ENCODE measurements at places on chromosomes 16 and 17. TPM values are rescaled to one million over a fixed set of nuclear protein-coding genes. Genes with fewer than 3 reads are reported as not detected.

GRCh38 chr16:88084881-88085280 lies 133.6 kb downstream of the BANP start:
- DNase-seq: no peak

GRCh38 chr17:42642336-42642735 lies 16.7 kb upstream of the TUBG2 start:
- DNase-seq: no peak

DNA sequence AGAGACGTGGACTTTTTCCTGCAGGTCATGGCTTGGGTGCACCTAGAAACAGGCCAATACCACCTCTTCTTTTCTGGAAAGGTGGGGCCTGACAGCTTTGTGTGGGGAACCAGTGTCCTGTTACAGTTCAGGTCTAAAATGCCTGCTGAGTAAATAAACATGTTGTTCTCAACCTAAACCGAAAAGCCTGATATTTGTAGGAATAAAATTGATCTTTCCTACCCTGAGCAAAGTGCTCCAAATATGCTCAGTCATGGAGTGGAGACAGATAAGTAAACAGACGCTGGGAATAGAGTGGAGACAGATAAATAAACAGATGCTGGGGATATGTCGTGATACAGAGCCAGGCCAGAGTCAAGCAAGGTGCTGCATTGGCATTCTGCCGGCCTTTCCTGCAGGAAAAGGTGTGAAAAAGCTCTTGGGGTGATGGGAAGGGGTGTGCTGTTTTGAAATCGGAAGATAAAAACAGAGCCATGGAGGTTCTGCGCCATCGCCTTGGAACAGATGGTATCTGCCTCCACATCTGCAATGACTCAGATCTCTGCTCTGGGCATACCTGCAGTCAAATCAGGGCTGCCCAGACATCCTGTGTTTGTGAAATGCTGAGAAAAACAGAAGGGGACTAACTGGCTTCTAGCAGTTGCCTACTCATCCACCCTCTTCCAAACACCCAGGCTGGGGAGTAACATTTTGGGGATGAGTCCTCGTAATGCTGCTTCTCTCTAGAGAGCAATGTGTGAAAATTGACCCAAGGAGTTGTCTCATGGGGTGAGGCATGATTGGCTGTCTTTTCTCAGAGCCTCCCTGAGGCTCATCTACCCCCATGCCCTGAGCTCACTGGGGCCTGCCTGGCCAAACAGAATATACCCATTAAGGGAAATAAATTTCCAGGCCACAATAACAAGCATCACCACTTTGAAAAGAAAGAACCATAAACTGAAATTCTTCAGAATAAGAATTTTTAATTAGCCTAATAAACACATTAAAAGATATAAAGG lies 16.8 kb upstream of the TRPV2 start:
- DNase-seq: no peak

GRCh38 chr16:25370541-25370940 lies 112.9 kb upstream of the ZKSCAN2 start:
- DNase-seq: no peak

DNA sequence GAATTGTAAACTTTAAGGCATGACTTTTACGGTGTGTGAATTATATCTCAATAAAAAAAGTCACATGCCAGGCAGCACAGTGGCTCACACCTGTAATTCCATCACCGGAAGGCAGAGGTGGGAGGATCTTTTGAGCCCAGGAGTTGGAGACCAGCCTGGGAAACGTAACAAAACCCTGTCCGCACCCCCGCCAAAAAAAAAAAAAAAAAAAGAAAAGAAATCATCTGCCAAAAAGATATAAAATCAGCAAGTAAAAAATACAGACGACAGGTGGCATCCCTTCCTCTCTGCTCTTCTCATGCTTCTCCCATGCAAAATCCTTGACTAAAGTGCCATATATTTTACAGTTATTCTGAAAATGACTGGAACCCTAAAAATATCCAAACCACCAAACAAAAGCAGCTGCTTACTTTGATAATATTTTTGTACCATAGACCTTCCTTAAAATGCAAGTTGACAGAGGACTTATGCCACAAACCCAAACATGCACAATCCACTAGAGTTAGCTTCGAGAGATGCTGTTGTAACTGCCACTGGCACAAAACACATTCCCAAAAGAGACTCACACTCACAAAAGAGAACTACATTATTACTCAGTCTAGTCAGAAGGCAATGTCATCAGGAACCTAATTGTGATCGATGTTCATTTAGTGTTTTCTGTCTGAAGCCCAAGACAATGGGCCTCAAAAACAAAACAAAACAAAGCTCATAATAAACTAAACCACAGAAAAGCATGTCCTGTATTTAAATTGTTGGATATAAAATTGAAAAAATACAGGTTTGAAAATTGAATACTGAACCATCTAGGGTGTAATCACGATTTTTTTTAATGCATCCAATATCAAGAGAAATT lies 2.4 kb downstream of the CRLF3 start:
- DNase-seq: no peak

DNA sequence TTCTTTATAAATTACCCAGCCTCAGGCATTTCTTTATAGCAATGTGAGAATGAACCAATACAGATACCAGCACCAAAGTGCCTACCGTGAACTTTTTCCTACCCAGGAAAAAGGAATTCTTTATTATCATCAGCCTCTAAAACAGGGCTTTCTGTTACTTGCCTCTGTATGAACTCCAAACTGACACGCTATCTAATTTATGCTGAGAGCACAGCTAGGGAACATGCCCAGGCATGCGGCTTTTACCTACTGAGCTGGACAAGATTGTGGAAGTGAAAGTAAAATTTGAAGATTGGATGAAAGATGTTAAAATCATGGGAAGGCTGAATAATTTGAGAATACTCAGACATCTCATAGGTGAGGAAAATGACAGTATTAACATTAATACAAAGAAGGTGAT lies 24.4 kb upstream of the ADCY9 start:
- no peak for DNase-seq

GRCh38 chr17:50872710-50873424 lies 6.7 kb upstream of the TOB1 start:
- DNase-seq: peak; percentile 47

DNA sequence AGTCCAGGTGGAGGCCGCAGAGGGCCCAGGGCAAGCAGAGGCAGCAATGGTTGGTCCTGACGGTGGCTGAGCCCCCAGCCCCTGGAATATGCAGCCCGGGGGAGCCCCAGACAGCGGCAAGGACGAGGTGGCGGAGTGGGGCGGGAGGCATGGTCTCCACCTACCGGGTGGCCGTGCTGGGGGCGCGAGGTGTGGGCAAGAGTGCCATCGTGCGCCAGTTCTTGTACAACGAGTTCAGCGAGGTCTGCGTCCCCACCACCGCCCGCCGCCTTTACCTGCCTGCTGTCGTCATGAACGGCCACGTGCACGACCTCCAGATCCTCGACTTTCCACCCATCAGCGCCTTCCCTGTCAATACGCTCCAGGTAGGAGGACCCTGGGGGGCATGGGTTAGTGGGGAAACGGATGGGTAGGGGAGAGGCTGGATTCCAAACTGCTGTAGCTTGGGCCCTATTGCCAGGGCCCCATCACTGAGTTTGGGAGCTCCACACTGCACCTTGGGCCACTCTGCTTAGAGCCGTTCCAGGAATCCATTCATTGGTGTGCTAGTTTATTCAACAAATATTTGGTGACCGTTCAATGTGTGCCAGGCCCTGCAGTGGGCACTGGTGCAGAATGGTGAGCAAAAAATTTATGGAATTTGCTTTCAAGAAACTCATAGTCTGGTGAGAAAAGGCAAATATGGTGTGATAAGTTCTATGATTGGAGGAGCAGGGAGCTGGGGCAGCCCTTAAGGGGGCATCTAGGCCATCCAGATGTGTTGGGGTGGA lies 3.8 kb downstream of the RASL10B start:
- no peak for DNase-seq

GRCh38 chr16:62041401-62041800 lies 5.2 kb upstream of the CDH8 start:
- peak; percentile 70 for DNase-seq

GRCh38 chr17:54754560-54754959 lies 146.1 kb upstream of the TOM1L1 start:
- no peak for DNase-seq

DNA sequence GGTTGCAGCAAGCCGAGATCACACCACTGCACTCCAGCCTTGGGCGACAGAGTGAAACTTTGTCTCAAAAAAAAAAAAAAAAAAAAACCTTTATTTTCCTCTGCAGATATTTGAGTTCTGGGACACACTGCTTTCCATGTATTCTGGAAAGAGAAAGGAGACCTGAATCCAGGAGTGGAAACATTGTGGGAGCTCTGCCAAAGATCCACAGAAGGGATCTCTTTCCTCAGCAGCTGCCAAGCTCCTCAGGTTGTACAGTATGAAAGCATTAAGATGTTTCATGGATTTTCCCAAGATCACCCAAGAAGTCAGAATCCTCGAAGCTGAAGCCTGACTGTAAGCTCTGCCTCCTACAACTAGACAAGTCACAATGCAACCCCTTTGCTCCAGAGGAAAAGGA lies 13.5 kb downstream of the NPRL3 start:
- peak; percentile 85 for DNase-seq

- no peak for DNase-seq
Measured at GRCh38 chr17:28745786-28746411, 2.1 kb downstream of the TRAF4 start.

GRCh38 chr17:41710472-41711090 lies 1.6 kb upstream of the GAST start:
- no peak for DNase-seq

DNA sequence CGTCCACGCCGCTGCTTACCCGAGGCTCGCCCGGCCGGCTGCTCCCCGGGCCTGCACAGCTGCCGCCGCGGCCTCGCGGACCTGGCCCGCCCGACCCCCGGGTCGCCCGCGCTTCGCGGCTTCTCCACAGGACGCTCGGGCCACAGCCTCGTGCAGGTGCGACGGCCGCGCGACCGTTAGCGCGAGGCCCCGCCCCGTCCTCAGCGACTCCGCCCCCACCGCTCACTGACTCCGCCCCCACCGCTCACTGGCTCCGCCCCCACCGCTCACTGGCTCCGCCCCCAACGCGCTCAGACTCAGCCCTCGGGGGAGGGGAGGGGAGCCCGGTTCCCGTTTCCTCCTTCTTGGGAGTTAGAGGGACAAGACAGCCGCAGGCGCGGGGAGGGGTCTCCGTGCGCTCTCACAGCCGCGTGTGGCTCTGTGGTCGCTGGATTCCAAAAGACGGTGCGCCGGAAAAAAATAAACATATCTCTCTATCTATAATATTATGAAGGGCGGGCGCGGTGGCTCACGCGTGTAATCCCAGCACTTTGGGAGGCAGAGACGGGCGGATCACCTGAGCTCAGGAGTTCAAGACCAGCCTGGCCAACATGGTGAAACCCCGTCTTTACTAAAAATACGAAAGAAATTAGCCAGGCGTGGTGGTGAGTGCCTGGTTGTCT lies at the start of gene MEIOB:
MEIOB (minus strand) TSS at position 191 of the 662 bp plus-strand sequence. CDS start 3,989 bp downstream, outside the sequence.
- no peak for DNase-seq

DNA sequence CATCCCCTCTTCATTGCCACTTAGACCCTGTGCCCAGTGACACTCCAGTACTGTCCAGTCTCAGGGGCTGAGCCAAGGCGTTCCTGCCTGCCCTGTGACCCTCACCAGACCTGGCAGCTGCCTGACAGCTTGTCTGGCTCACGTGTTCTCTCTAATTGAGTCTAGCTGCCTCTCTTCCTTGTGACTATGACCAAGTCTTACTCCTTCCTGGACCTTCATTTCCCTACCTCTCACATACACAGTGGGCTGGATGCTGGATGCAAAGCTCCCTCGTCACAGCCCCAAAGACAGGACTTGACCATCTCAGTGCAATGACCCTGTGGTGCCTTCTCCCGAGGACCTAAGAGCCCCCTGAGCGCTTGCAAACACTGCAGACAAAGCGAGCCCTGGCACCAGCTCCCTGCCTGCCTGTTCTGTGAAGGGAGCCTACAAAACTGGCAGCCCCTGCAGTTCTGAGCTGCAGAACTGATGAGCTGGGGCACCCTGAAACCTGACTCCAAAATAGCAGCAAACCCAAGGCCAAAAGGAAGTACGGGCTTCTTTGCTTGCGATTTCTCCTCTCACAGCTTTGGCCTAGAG lies 1.7 kb downstream of the DEXI start:
- DNase-seq: peak; percentile 57

DNA sequence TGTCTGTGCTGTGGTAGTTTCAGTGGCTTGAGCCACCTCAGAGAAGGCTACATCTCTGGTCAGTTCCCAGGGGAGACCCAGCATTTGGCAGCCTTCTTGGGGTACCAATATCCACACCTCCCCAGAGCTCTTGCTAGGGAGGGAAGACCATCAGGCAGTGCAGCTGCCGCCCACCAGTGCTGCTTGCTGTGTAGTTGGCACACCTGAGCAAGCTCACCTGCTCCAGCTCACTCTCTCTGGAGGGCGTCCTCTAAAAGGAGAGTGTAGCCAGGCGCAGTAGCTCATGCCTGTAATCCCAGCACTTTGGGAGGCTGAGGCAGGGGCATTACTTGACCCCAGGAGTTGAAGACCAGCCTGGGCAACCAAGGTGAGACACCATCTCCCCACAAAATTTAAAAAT lies 29.8 kb downstream of the CDIP1 start:
- no peak for DNase-seq

- DNase-seq: no peak
Measured at GRCh38 chr16:89495121-89495520, 4.8 kb upstream of the ANKRD11 start.

DNA sequence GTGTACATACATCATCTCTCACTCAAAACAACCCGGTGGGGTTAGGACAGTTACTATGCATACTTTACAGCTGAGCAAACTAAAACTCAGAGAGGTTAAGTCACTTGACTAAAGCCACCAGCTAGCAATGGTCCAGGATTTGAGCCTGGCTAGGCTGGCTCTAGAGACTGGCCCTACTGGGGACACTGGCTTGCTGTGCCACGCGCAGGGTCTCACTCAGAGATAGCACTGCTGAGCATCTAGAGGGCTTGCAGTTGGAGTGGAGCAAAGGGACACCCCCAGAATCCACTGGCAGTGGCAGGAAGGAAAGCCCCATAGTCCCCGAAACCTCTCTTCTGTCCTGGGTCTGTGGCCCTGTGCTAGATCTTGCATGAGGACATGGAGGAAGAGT lies 11.1 kb downstream of the SAMD14 start:
- DNase-seq: no peak

GRCh38 chr16:57367116-57367752 lies 5.1 kb upstream of the CX3CL1 start:
- DNase-seq: no peak

- DNase-seq: no peak
Measured at GRCh38 chr17:45677770-45678169, 106.3 kb upstream of the CRHR1 start.

DNA sequence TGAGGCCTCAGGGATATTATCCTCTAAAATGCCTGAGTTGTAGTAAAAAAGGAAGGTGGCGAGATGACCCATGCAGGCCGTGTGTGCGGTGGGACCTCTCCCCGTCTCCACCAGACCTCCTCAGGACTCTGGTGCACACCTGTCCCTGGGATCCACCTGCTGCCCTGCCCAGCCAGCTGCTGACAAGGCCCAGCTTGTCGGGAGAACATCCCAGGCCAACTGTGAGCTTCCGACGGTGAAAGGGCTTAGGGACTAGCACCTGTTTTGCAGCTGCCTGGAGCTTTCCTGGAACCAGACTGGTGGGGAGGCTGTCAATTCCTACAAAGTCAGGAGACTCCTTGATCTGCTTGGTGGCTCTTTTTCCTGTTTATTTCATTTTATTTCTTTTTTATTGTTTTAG lies 11.6 kb downstream of the IL34 start:
- DNase-seq: peak; percentile 74

The MT1M gene
- total RNA-seq: 2.4 TPM

The KRT39 gene
- 3.8 TPM for total RNA-seq

The CDRT15 gene
- not detected for total RNA-seq

The IL34 gene
- total RNA-seq: 10.2 TPM

The NAA38 gene
- total RNA-seq: 97.7 TPM

The HS3ST3B1 gene
- total RNA-seq: 1.6 TPM

The IRX5 gene
- total RNA-seq: 0.35 TPM

The LITAFD gene
- not detected for total RNA-seq

The NOG gene
- 4.3 TPM for total RNA-seq

The PYDC1 gene
- not detected for total RNA-seq

The NRN1L gene
- total RNA-seq: 0.75 TPM

Measured in muscle of leg (tissue), 16 donors.